Neural crest cell (in vitro differentiated cells): ENCODE measurements at places on chromosomes 12 and 14.
A peak's percentile ranks its signal among the peaks of the same experiment; 100 is the strongest.

DNA sequence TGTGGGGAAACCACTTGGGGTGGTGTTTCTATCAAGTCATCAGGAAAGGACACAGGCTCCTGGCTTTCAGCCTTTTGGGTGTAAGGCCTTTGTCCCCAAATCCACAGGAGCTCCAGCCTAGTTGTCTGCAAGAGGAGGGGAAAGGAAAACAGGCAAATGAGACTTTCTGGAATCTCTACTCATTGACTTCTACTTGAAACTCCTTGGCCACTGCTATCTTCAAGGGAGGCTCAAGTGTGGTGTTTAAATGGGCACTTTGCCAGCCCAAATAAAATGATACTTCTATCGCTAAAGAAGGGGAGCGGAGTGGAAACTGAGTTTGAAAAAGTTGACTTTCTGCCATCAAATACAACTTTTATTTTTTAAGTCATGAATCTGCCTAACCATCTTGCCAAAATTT lies 445.9 kb upstream of the RGS6 start:
- DNase-seq, result no peak

DNA sequence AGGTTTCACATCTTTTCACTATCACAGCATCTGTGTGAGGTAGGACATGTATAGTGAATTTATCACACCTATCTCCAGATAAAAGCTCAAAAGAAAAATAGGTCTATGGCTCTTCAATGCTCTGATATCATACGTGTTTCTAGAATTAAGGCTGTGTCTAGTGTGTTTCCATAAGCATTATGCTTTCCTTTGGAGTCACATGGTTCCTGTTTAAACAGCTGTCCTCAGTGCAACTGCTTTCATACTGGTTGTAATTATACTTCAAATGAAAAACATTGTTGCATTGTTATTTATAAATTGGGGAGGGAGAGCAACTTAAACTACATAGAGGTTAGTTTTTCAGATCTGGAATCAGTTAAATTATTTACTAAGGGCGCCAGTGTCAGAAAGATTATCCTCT lies 151.6 kb downstream of the SYT1 start:
- no peak for DNase-seq

DNA sequence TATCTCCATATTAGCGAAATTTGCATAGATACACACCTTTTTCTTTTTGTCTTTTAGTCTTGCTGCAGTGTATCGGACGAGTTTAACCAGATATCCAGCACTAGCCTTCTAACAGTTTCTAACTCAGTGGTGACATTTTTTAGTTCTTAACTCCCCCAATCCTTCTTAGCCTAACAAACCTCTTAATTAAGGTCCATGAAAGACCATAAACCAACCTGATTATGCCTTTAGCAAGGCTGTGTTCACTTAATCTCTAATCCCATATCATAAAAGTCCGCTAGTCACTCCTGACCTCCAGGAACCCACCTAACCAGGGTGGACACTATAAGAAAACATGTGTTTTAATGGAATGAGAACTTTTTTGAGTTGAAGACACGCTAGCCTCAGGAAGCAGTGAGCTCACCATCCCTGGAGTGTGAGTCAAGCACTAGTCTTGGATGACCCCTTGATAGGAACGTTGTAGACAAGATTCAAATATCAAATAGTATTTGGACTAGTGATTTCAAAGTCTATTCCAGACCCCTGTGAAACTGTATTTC lies 9.5 kb downstream of the CDKN1B start:
- DNase-seq, result no peak

GRCh38 chr14:67539116-67539515 lies 6.0 kb downstream of the PLEKHH1 start:
- DNase-seq, result peak; percentile 19

DNA sequence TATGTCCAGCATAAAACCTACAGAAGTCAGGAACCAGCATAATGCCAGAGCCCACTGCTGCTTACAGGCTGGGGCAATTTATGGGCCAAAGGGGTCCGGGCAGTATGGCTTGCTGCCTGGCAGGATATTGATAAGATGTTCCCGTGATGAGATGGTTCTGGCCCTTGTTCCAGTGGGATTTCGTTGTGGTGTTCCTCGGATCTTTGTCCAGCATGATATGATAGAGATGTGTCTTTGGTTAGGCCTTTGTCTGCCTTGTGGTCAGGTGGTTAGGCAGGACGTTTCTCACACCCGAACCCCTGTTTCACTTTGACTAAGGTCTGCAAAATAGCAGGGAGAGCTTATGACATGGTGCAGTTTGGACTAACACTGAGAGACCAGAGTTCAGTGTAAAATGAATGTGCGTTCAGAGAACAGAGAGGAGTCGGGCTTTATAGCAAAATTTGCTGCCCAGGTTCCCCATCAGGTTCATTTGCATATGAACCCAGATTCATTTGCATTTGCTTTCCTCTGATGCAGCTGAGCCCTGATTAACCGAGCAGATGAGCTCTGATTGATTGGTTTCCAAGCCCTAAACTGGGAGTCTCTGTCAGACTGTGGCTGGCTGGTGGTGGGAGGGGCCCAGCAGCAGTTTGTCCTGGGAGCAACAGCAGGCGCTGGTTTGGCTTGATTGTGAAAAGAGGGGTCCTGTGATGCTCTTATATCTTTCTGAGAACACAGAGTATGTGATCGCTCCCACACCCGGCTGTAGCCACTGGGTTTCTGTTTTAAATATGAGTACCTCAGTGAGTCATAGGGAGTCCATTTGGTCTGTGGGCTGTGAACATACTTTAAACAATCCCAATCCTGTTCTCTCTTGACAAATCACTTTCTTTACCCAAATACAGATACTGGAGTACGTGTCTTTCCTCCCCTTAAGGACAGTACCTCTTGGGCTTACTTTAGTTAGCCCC lies 156.3 kb upstream of the PZP start:
- no peak for DNase-seq

GRCh38 chr14:69052181-69052601 lies 73.1 kb upstream of the ACTN1 start:
- no peak for DNase-seq
